ENCODE measurements at places on chromosomes 2 and 18.

DNA sequence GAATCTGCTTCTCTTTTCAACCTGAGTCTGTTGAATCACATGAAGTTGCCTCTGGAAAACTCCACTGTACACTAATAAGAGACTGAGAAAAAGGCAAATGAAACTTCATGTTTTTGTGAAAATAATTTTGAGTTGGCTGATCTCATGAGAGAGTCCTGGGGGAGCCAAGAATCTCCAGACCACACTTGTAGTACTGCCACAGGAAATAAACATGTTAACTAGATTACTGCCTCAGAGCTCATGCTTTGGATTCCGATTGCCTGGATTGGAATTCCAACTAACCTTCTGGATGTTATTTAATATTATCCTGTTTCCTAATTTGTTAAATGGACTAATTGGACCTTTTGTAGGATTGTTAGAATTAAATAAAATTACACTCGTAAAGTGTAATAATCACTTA is 25.2 kb downstream of the NUP35 start:
- no peak for DNase-seq

GRCh38 chr2:1210352-1210751 is 202.9 kb upstream of the TPO start:
- no peak for DNase-seq

- no peak for DNase-seq
Measured at GRCh38 chr2:139909136-139909535, 1128.9 kb upstream of the NXPH2 start.

- DNase-seq = no peak
Measured at GRCh38 chr2:111252436-111252835, 131.7 kb downstream of the BCL2L11 start.

GRCh38 chr18:2787225-2787624 is 59.6 kb upstream of the EMILIN2 start:
- no peak for DNase-seq

GRCh38 chr2:26885651-26886329 is 37.9 kb downstream of the DPYSL5 start:
- DNase-seq = no peak

DNA sequence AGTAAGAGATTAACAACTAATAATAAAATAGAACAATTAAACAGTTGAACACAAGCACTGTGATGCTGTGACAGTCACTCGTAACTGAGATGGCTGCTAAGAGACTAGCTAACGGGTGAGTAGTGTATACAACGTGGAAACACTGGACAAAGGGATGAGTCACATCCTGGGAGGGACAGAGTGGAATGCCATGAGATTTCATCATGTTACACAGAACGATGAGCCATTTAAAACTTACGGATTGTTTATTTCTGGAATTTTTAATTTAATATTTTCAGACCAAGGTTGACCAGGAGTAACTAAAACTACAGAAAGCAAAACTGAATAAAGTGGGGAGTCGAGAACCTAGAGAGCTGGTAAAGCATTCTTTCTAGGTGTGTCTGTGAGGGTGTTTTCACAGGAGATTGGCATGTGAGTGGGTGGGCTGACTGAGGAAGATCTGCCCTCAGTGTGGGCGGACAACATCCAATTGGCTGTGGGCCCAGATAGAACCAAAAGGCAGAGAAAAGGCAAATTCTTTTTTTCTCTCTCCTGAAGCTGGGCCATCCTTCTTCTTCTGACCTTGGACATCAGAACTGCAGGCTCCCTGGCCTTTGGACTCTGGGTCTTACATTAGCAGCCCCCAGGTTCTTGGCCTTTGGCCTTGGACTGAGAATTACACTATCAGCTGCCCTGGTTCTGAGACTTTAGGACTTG is 14.6 kb downstream of the TMSB10 start:
- no peak for DNase-seq

DNA sequence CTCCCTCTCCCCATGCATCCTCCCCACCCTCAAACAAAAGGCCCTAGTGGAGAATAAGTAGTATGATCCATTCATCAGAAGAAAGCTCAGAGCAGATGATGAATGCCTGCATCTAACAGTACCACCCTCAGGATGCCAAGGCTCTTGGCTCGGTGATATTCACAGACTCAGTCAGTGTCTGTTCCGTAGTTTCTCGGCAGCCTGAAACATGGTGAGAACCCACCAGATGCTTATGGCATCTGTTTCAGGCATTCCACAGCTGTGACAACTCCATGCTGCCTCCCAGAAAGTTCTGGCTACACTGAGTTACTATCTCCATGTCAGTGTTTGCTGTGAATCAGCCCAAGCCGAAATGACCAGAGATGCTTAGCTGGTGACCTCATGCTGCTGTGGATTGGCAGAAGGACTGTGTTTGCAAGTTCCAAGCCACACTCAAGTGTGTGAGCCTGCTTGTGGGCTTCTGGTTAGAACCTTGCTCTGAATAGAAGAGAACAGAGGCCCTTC is 83.9 kb downstream of the WDSUB1 start:
- DNase-seq = no peak

- DNase-seq = no peak
Measured at GRCh38 chr2:211364911-211365310, 808.5 kb downstream of the CPS1 start.

GRCh38 chr2:223952280-223952968 is 4.8 kb upstream of the MRPL44 start:
- DNase-seq = no peak

- DNase-seq = no peak
Measured at GRCh38 chr18:5895876-5896740, 786 bp upstream of the TMEM200C start.

DNA sequence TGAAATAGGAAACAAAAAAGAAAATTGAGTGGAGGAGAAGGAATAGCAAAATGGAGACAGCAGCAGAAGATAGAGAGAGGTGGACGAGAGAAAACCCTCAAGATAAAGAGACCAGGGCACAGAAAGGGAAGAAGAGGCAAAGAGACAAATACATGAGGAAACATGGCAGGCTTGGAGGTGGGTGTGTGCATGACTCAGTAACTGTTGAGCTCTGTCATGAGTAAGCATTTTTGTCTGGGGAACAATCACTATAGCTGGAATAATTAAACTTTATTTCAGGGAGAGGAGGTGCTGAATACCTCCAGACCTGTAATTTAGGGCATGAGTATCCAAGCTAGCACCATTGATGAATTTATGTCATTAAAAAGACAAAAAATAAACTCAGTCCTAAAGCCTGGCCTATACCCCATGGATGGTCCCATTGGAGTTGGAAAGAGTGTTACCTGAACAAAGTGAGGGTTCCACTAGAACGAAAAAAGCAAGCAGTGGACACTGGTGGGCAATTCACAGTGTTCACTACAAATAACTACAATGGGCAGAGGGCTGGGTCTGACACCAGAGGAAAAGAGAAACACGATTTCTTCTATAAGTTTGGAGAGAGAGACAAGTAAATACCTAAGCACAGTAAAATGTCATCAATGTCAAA is 145.5 kb downstream of the ADCYAP1 start:
- DNase-seq = no peak

- no peak for DNase-seq
Measured at GRCh38 chr18:79559436-79559835, 120.2 kb upstream of the CTDP1 start.

GRCh38 chr18:3973191-3973850 is 481.8 kb downstream of the DLGAP1 start:
- DNase-seq = no peak

DNA sequence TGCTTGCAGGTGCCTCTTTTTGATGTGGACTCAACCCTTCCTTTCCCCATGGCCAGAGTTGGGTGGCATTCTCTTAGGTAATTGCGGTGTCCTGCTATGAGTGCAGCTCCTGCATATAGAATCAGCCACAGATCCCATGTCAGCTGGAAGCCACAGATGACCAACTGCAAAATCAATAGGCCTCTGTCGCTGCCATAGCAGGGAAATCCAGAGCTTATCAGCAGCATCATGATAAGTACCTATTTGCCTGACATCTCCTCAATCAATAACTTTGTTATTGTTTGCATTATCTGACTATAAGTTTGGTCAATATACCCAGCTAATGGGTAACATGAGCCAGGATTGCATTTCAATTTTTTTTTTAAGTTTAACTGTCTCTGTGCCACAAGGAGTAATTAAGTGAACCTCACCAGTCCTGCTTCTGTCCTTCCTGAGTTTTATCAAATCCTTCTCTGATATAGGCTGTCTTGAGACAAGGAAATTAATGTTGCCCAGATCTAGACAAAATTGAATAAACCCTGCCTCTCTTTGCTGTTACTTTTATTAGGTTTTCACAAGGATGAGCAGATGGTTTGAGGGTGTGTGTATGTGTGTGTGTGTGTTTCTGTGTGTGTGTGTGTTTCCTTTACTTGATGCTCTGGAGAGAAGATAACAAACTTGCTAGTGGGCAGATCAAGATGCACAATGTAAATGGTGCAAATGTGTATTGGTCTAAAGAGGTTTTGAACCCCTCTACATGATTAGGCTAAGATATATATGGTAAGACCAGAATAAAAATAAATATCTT is 59.6 kb upstream of the CREB1 start:
- no peak for DNase-seq

DNA sequence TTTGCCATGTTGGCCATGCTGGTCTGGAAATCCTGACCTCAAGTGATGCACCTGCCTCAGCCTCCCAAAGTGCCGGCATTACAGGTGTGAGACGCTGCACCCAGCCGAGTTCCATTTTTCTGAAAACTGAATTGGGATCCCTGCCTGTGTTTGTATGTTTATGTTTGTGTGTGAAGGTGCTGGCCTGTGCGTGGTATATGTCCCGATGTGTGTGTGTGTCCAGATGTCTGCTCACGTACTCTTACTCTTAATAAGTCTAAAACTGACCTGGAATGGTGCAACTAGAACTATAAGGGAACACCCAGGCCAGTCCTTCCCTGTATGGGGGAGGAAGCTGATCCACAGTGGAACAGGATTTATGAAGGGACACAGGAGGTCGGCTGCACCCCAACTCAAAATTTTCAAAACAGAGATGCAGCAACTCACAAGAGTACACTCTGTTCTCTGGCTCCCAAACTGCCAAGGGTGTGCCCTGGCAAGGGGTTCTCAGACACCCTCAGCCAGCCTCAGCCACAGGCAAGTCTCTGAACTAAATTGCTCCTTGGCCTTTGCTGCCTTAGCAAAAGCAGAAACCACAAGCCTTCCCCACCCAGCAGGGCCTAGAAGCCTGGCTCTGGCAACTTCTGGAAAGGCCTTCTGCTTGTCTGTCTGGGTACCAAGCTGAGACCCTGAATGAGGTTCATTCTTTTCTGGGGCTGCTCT is 36.5 kb downstream of the RHOB start:
- no peak for DNase-seq

DNA sequence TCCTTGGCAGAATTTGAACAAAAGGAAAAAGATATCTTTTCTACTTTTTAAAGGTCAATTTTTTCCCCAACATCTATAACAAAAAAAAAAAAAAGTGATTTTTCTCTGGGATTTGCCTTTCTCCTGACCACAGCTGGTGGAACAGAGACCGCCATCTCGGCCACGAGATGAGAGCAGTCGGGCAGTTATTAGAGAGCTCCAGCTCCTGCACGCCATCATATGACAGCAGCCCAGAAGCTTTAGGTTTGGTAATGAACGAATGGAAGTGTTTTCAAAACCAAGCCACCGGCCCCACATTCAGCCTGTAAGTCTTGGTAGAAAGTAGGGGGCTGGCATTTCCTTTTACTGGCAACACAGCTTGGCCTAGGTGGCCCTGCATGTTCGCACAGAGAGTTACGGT is 94.9 kb upstream of the FZD7 start:
- DNase-seq = no peak

DNA sequence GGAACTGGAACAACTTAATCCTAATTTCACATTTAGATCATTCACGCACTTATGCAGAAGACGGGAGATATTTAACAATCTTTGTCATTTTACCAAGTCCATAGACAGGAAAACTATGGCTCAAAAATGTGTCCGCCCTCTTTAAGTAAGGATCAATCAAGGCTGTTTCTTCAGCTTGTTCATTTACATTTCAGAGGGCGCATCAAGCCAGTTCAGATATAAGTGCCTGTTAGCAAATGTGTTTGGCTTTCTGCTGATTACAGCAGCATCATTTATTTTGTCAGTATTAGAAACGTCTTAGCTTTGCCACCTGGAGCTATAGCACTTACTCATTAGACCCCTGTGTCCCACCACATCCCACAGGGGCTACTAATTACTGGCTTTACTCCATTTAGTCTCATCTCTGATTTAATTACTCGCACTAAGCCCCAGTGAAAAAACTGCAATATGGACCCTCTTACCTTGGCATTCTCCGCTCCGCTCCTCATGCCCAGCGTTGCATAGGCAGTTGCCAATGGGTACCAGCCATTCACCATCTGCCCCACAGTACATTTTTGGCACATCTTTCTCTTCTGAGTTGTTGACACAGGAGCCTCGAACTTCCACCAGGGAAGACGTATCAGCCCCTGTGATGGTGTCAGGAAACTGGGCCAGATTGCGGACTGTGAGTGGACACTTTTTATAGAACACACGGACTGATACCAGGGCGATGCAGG is 8.7 kb downstream of the EPHA4 start:
- no peak for DNase-seq

DNA sequence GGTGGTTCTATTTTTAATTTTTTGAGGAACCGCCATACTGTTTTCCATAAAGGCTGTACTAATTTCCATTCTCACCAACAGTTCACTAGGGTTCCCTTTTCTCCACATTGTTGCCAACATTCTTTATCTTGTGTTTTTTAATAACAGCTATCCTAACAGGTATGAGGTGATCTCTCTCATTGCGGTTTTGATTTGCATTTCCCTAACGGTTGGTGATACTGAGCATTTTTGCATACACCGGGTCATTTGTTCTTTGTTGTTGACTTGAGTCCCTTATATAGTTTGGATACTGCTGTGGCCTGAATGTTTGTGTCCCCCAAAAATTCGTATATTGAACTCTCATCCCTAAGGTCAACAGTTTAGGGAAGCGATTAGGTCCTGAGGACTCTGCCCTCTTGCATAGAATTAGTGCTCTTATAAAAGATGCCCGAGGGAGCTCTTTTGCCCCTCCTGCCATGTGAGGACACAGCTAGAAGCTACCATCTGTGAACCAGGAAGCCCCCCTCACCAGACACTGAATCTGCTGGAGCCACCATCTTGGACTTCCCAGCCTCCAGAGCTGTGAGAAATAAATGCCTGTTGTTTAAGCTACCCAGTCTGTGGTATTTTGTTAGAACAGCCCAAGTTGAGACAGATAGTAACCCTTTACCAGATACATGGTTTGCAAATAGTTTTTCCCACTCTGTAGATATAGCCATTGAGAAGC is 4.7 kb downstream of the IMP4 start:
- no peak for DNase-seq

DNA sequence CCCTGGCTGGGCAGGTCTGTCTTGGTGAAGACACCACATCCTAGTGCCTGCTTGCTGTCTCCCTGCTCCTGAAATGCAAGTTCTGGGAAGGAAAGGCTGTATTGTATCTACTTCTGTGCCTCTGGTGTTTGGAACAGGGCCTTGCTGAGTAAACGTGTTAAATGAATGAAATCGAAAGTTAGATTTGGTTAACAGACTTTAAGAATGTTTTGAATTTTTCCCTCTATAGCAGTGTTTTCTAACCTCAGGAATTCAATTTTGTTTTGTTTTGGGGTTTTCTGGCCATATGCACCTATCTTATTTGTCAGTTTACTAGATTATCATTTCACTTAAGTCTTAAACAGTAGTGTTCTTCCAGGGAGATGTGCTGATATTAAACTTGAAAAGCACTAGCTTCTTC is 20.7 kb downstream of the FARP2 start:
- DNase-seq = no peak

- no peak for DNase-seq
Measured at GRCh38 chr2:232512602-232513001, 7.6 kb upstream of the PRSS56 start.

GRCh38 chr2:231189571-231190495 is 8.6 kb upstream of the ARMC9 start:
- no peak for DNase-seq

GRCh38 chr2:9954136-9954535 is 2.6 kb downstream of the GRHL1 start:
- DNase-seq = no peak

- no peak for DNase-seq
Measured at GRCh38 chr2:233351423-233351822, 2.9 kb upstream of the DGKD start.

All from activated CD8-positive, alpha-beta memory T cell treated with anti-CD3 and anti-CD28 coated beads for 1 hour (primary cell).